ENCODE measurements at places on chromosomes 6 and 20.
A peak's percentile ranks its signal among the peaks of the same experiment; 100 is the strongest.

GRCh38 chr6:21914121-21914973 lies 320.8 kb downstream of the SOX4 start:
- DNase-seq: peak; percentile 12

DNA sequence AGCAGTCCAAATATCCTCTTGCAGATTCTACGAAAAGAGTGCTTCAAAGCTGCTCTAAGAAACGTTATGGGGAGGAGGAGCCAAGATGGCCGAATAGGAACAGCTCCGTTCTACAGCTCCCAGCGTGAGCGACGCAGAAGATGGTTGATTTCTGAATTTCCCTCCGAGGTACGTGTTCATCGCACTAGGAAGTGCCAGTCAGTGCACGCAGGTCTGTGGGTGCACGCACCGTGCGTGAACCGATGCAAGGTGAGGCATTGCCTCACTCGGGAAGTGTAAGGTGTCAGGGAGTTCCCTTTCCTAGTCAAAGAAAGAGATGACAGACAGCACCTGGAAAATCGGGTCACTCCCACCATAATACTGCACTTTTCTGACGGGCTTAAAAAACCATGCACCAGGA lies 272.1 kb upstream of the DEFB115 start:
- no peak for DNase-seq

- no peak for DNase-seq
These were observed 24.4 kb downstream of the KCNQ2 start for GRCh38 chr20:63448031-63448430.

DNA sequence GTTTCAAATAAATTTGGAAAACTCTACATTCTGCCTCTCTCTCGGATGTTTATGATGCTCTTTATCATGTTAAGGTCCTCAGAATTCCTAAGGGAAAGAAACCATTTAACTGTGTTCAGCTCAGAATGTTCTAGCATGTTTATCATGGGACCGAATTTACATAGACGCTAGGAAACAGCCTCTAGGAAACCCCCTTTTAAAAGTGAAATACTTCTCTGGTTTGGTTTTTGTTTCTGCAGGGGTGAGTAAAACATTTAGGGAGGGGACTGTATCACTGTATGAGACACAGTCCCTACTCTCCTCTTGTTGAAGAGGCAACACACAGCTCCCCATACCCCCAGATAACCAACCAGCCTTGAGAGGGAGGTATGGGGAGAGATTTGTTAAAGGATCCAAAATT lies 267.6 kb upstream of the SUPT3H start:
- DNase-seq: no peak

- no peak for DNase-seq
These were observed 453.1 kb upstream of the SLC35B3 start for GRCh38 chr6:8888468-8888867.

DNA sequence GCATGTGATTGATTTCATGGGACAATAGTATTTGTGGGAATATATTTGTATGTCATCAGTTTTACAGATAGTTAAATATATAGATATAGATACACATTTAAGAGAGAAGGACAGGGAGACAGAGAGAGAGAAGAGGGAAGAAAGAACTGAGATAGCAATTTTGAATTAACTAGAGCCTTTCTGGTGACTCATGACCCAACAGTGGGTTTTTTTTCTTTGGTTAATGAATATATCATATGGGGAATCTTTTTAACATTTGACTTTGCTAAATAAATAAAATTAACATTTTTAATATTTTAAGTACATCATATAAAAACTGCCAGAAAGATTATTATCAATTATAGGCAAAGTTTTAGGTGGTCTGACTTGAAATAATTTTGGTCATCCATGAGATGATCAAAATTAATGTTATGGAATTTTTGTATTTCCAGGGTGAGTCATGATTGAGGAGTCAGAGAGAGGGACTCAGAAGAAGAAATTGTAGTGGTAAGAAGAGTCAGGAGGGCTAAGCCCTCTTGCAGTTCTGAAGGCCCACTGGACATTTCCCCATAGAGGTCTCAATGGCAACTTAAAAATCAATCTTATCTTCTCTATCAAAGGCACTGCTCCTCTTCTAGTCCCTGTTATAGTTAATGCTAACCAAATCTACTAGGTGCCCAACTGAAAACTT lies 508.1 kb upstream of the MAP3K7 start:
- DNase-seq: no peak

DNA sequence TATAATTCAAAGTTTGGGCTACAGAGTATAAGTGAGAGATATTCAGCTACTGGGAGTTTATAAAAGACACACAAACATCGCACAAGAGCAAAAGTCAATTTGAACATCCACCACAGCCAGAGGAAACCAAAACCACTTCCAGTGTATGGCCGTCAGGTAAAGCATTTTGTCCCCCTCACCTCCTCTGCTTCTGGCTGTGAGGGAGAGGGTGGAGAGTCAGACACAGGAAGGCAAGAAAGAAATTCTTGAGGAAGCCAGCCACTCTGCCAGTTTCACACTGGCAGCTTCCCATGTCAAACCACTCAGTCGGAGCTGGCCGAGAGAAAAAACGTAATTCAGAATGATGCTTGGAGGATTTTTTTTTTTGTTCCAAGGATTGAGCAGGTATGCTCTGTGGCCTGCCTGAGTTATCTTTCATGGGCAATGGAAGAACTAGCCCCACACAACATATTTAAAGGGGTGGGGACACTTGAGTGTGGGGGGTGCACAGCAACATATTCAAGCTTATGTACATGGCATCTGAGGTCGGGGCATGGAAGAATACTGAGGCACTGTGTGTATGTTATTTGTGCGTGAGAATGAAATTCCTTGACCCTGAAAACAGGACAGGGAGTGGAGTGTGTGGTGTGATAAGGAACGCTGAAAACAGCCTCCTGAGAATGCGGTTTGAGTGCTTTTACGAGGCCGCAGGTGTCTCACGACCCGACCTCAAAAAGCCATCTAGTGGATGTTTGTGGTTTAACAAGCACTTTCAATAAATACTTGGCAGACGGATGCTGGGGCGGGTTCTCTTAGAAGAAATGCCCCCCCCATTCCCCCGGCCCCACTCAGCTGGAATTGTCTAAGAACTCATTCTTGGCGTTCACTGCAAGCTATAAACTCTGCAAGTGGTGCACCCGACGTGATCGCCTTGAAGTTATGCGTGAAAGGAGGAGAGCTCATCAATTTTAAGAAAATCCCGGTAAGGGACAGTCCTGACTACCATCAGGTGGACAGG lies 27.5 kb upstream of the ZBTB22 start:
- peak; percentile 43 for DNase-seq

- no peak for DNase-seq
These were observed 1044.7 kb downstream of the GRIK2 start for GRCh38 chr6:102438171-102438570.

- no peak for DNase-seq
These were observed 1.9 kb downstream of the TNFAIP3 start for GRCh38 chr6:137868721-137869548.

GRCh38 chr6:1554476-1555310 lies 55.0 kb upstream of the FOXC1 start:
- DNase-seq: peak; percentile 53

DNA sequence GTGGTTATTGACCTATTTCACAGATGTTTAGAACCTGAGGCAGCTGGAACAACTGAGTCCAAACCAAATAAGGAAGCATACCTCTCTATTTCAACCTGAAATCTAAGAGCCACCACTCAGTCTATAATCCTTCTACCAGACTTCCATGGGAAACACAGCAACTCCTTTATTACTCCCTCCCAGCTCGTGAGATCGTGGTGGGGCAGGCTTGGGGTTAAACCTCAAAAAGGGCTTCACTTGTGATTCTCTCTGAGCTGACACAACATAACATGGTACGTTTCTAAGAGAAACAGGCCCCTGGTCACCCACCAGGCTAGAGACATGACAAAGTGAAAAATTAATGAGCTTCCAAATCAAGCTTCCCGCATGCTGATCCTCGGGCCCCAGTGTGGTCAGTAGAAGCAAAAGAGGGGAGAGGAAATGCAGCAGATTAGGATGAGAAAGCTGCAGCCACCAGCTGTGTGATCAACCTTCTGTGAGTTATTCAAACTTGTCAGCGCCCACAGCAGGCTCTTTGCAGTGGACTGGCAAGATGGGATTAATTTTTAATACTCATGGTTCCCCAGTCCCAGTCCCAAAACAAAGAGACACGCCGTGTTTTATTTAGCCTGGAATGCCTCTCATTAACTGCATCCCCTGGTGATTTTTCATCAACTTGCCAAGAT lies 9.3 kb downstream of the PKHD1 start:
- DNase-seq: no peak

DNA sequence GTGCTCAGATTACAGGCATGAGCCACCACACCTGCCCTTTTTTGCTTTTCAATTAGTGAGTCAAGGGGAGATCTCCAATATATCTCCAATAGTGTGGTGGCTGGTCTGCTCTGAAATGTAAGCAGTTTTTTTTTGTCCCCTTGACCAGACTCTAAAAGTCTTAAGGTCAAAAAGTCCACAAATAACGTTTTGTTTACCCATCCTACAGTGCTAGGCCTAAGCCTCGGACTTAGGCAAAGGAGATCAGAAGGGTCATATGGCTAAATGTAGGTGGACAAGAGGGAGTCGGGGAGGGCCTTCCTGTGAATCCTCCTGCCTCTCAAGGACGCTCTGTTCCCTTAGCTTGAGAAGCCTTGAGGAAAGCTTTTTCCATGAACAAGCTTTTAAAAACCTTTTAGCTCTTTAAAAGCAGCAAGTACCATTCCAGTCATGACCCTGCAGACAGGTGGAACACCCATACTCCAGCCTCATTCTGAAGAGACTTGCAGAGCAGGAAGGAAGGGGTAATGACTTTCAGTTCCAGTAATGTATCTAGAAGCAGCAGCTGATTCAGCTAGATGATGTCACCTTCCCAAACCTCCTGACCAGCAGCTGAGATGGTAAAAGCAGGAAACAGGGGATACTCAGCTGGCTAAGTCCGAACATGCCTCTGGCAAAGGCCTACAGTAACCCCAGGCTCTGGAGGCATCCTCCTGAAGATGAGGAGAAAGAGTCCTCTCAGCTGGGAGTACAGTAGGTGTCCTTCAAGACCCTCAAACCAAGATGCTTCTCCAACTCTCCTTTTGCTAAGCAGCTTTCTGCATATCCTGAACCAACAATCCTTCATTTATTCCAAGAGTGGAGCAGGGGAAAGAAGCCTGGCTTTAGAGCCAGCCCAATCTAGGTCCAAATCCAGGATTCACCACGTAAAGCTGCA lies 23.6 kb downstream of the BCL2L1 start:
- no peak for DNase-seq

- DNase-seq: no peak
These were observed 171.4 kb downstream of the COL9A1 start for GRCh38 chr6:70131528-70131927.

GRCh38 chr20:33971147-33971975 lies 22.4 kb upstream of the RALY start:
- DNase-seq: no peak

GRCh38 chr6:499617-500016 lies 108.1 kb downstream of the IRF4 start:
- no peak for DNase-seq

DNA sequence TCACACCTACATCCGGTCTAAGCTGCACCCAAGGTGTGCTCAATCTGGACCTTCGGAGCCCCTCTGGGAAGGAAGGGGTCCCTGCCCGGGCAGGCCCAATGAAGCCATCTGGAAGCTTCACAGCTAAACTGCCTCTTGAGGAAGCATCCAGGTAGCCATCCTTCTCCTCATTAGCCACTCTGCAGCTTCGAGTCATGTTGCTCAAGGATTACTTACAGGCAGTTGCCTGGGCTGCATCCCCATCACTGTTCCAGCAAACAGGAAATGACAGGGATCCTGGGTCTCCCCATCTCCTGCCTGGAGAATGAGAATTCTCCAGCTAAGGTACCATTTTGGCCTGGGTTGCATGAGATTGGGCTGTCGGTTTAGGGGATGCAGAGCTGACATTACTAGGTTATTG lies 91.7 kb downstream of the ERMARD start:
- DNase-seq: no peak

GRCh38 chr6:170206851-170207431 lies 83.9 kb downstream of the DLL1 start:
- DNase-seq: no peak

DNA sequence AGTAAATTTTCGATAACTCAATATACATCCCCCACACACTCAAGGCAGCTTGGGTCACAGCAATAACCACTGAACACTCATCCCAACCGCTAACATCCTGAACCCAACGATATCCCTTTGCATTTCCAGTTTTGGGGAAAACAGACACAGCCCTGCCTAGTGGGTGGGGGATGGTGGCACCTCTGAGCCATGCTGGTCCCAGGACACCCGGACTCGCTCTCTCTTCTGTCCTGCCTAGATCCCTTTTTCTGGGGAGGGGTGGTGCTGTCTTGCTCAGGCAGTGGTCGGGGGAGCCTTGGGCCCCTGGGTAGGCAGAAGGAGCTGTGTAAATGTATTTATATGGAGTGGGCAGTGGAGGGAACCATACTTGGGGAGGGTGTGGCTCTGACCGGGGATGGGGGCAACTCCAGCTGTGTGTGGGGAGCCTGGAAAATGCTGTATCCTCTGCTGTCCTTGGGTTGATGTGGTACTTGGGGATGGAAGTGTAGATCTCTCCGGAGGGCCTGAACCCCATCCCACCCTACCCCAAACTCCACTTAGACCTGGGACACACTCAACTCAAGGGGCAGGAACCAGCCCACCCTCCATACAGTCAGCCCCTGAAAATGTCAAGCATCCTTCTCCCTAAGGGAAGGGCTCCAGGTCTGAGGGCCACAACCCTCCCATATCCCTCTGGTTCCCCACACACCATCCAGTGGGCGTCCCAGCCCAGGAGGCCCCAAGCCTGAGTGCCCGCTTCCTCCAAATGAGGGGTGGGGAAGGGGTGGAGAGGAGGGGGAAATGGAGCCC lies 23.7 kb upstream of the SLC22A7 start:
- DNase-seq: no peak

- no peak for DNase-seq
These were observed 11.4 kb downstream of the TEAD3 start for GRCh38 chr6:35485402-35485877.

DNA sequence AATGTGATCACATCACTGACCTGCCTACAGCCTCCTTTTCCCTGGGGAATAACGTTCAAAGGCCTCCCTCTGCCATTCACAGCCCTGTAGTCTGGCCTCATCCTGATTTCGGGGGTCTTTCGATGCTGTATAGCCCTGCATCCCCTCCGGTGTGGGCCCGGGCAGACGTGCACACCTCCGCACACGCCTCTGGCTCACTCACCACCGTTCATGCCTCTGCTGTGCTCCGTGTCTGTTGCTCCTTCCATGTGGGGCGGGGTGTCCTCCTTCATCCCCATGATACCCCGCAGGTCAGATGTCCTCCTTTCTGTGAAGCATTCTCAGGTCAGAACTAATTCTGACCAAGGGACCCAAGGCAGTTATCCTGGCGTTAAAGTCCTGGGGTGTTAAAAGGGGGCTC lies 13.8 kb upstream of the RBM38 start:
- no peak for DNase-seq
